A549 treated with dexamethasone at 1 μM for 4 hours (cell line): ENCODE measurements at places on chromosomes 2 and 18. TPM values are rescaled to one million over a fixed set of nuclear protein-coding genes. Genes with fewer than 3 reads are reported as not detected.

SCN9A gene
- 2.2 to 5.0 TPM (median 4.3 TPM) in 5 replicates for total RNA-seq

ARHGEF33 gene
- 0.01 to 0.11 TPM (median 0.06 TPM) in 4 of 5 replicates, not detected in the other for total RNA-seq

CCDC141 gene
- total RNA-seq, result not detected in 5 replicates

SH2D6 gene
- total RNA-seq, result 0.66 to 1.1 TPM (median 0.98 TPM) in 5 replicates

GAREM1 gene
- 4.2 to 8.2 TPM (median 6.1 TPM) in 5 replicates for total RNA-seq

OSBPL1A gene
- total RNA-seq, result 14.4 to 20.8 TPM (median 17.9 TPM) in 5 replicates
